ENCODE measurements at places on chromosomes 3 and 15.

- no peak for DNase-seq
Observed at GRCh38 chr3:140051019-140051957, 116.3 kb downstream of the CLSTN2 start.

DNA sequence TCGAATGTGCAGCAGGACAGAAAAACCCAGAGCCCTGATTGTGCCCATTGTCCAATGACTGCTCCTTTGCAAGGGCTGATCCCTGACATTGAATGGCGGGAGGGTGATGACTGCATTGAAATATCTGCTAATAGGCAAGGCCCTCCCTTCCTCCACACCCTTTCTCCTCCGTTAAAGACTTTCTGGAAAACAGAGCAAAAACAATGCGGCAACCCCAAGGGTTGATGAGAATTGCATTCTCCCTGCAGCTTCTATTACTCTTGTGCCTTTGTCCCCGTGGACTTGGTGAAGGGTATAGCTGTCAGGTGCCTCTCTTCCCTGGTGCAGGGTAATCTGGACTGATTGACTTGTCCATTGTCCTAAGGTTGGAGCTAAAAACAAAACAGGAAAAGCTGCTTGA lies 71.8 kb downstream of the THSD4 start:
- DNase-seq, result no peak

DNA sequence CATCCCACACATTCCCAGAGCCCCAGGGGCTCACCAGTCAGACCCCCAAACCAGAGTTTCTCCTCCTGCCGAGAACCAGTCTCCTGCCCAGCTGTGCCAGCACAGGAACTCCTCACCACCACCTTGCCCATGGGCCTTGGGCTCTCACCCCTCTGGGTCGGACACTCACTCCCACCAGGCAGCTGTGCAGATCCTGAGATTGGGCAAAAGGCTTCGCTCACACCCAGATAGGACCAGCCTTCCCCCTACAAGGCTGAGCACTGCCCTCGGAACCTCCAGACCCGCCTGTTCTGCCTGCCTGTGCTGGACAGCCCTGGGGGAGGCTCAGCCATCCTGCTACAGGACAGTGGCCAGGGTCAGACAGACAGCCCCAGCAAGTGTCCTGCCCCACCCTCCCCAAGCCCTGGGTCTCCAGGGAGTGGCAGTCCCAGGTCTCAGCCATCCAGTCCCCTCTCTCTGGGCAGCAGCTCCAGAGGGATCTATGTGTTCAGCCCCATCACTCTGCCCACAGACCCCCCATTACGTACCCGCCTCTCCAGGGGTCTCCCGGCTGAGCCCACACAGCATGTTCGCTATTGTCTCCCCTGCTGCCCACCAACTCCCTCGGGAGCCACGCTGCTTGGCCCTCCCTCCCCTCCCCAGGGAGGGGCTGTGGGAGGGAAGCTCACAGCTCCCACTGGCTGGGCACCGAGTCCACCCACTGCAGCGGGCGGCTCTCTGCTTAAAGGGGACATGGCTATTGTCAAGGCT lies at the start of gene GRIP2:
Gene GRIP2, minus strand, starts transcription at position 601 of the 750 bp plus-strand sequence. Its CDS starts 34 bp downstream, at position 567.
- no peak for DNase-seq

DNA sequence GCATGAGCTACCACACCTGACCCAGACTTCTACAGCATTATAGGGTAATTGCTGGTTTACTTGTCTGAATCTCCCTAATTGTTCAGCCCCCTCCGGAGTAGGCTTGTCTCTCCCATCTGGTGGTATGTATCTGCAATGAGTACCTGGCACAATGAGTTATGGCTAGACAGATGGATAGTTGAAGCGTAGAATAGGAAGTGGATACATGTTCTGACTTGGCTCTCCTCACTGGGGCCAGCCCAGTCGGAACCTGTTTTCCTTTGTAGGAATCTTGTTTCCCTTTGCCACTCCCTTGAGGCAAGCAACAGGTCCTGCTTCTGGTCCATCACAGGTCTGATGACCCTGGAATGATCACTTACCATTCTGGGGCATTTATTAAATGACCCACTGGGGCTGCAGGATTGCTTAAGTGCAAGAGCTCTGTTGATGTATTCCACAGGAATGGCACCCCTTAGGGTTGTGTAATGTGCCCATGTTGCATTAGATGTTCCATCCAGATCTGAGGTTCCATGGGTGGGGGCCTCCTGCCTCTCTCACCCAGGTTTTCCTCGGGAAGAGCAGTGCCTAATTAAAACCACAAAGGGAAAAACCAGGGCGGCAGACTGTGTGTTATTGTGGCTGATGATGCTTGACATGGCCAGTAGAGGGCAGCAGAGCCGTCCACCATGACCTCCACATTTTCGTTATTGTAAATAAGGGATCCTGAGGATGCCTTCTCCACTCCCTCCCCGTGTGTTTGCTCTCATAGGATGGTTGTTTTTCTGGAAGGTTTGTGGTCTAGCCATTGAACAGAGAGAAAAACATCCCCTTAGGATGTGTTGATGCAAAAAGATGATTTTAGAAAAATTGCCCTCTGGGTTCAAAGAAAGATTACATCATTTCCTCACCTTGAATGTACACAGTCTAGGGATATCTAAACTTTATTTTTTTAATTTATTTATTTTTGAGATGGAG lies 58.0 kb downstream of the CMTM8 start:
- peak; percentile 75 for DNase-seq

DNA sequence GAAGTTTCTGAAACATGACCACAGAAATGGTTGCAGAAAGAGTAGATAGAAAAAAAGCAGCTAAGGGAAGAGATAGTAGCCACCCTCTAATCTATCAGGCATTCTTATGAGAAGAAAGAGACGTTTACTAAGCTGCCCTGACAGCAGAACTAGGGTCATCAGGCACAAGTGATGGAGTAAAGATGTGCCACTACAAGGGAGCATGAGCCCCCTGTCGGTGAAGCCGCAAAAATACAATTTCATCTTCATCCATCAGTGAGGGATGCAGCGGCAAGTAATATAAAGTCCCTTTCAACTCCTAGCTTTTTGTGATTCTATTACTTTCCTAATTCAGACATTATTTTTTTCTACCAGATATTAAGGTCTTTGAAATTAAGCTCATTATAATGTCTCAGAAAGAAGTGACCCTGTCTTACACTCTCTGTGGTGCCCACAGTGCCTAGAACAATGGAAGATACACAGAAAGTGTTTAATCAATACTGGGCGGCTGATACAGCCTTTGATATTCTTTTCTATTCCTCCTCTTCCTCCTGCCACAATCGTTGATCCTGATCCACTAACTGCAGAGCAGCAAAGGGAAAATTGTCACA lies 651.6 kb downstream of the NTRK3 start:
- DNase-seq, result peak; percentile 18

Data from suppressor macrophage treated with lipopolysaccharide for 1 hour (primary cell).